ENCODE measurements at places on chromosomes 1 and 21.
A peak's percentile ranks its signal among the peaks of the same experiment; 100 is the strongest.

DNA sequence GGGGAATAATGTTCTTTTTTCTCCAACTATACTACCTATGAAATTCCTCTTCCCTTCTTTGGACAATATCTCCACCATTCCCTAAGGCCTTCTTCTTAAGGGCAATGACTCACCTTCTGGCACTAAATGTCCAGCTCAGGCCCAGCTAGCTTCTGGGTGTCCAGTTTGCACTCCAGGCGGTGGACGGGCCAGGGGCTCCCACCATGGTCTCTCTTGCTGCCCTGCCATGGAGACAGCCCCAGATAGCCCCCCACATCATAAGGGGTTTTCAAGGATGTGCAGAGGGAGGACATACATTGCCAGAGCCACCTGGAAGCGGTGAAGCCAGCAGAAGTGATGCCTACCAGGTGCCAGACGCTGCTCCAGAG is 43.8 kb downstream of the C1orf198 start:
- DNase-seq, result no peak

GRCh38 chr1:204258213-204259115 is 44.7 kb upstream of the GOLT1A start:
- peak; percentile 70 for DNase-seq

DNA sequence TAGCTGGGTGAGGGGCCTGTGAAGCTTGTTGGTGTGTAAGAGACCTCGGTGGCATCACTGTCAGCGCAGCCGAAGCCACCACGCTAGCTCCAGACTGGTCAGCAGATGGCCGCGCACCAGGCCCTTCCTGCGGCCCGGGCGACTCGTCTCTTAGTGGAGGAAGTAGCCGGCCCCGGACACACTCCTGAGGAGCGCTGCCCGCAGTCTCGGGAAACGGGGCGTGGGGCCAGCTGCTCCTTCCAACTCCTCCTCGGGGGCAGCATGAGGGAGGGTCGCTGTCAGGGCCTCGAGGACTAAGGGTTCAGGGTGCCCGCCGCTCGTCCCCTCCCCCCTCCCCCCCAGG is 20.4 kb downstream of the H3-3A start:
- peak; percentile 62 for DNase-seq

DNA sequence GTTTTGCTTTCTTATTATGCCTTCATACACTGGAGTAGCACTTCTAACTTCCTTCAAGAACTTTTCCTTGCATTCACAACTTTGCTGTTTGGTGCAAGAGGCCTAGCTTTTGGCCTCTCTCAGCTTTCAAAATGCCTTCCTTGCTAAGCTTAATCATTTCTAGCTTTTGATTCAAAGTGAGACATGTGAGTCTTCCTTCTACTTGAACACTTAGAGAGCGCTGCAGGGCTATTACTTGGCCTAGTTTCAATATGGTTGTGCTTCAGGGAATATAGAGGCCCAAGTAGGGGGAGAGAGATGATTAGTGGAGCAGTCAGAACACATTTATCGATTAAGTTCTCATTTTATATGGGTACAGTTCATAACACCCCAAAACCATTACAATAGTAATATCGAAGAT is 12.4 kb downstream of the ANGEL2 start:
- no peak for DNase-seq

GRCh38 chr21:27820342-27820741 is 853.5 kb upstream of the ADAMTS5 start:
- DNase-seq, result no peak

- DNase-seq, result no peak
Measured at GRCh38 chr21:44441581-44442265, 13.6 kb upstream of the LRRC3 start.

GRCh38 chr1:167927046-167927754 is 9.3 kb upstream of the DCAF6 start:
- no peak for DNase-seq

- no peak for DNase-seq
Measured at GRCh38 chr21:45874716-45875415, 106.7 kb upstream of the COL6A1 start.

GRCh38 chr1:4969556-4970129 is 315.2 kb downstream of the AJAP1 start:
- no peak for DNase-seq

DNA sequence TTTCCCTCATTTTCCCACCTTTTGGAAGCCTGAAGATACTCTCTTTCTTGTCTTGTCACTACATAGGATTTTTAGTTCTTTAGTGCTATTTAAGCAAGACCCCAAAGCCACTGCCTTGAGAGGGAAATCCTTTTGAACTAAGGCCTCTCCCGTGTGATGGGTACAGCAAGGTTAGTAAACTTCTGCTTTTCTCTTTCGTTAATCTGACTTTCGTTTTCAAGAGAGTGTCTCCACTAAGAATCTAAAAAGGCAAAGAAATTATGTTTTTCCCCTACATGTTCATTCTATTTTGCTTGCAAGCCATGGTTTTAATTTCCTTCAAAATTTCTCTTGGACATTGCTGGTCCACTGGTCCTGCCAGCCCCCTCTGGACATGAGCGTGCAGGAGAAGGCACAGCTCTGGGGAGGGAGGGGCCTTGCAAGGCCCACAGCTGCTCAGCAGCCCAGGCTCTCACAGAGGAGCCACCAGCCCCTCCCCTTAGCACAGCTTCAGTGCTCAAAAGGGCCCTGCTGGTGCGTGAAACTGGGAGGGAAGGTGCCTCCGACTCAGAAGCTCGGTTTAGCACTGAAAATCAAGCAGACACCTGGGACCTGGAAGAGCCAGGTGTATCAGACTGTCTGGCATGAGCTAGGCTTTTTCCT is 210.9 kb upstream of the GALNT2 start:
- no peak for DNase-seq

GRCh38 chr1:93980320-93981273 is 71.4 kb upstream of the GCLM start:
- DNase-seq, result peak; percentile 21

- no peak for DNase-seq
Measured at GRCh38 chr21:36431252-36431651, 46.1 kb downstream of the CHAF1B start.

- DNase-seq, result no peak
Measured at GRCh38 chr1:197422993-197423392, 154.9 kb downstream of the CRB1 start.

GRCh38 chr1:195894411-195894810 is 713.8 kb downstream of the KCNT2 start:
- DNase-seq, result no peak

- DNase-seq, result no peak
Measured at GRCh38 chr1:42979896-42980800, 21.5 kb upstream of the SLC2A1 start.

- DNase-seq, result no peak
Measured at GRCh38 chr21:15797577-15798363, 68.0 kb downstream of the USP25 start.

- DNase-seq, result no peak
Measured at GRCh38 chr1:61446531-61446991, 278.4 kb downstream of the TM2D1 start.

DNA sequence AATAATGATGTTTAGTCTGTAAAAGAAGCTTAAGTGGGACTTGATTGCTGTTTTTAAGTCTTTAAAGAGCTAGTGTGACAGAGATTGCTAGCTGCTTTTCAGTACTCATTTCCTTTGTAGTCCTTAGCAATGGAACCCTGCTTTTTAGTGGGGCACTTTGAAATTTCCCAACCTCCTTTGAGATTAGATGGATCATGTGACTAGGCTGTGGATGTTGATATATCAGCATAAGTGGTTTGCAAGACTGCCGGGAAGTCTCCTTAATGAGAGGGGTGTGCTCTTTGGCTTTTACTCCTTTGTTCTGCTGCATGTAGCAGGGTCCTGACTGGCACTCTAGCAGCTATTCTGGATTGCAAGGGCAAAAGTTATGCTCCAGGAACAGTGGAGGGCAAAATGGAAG is 11.2 kb upstream of the RCOR3 start:
- peak; percentile 44 for DNase-seq

DNA sequence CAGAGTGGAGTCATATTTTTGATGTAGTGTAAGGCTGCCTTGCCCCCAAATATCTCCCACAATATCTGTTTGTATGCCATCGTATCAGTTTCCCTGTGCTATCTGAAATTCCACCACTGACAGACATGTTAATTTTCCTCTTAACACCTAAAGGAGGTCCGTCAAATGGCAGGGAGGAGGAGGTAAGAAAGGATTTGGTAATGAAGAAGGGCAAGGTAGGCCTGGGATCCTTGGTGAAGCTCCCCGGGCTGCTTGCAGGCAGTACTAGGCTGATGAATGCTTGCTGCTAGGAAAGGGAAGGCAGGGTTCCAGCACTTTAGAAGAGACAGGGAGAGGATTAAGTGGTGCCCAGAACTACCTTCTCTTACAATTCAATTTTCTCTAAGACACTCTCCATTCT is 402.4 kb upstream of the ZP4 start:
- DNase-seq, result no peak

- DNase-seq, result no peak
Measured at GRCh38 chr1:155893389-155894142, 17.6 kb downstream of the RIT1 start.

DNA sequence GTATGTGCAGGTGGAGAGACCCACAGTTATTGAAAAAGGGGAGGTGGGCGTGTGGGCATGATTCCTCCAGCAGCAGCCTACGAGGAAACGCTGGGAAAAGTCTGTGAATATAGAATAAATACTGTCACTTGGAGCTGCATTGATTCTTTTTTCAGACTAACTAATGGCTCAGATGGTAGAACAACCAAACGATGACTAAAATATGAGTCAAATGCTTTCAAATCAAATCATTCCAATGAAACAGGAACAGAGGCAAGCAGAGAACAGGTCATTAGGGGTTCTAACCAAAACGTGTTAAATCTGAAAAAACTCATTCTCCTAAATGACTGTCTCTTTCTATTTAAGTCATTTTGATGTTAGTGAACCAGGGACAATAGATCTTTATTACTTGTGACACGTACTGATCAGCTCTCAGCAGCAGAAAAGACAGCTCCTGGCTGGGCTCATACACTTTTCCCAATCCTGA is 35.1 kb upstream of the SEC16B start:
- no peak for DNase-seq

DNA sequence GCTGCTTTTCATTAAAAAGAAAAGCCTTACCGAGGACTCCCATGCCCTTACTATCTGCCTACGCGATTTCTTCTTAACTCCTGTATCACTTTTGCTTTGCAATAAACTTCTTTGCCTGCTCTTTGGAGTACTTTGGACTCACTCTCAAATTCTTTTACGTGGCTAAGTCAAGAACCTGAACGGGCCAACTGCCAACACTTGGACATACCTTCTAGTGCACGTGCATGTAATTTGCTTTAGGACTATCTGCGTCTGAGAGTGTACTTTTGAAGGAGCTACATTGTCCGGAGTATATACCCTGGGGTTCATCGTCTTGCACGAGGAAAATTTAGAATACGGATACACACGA is 3.6 kb upstream of the OTUD3 start:
- DNase-seq, result no peak

GRCh38 chr1:51306950-51307349 is 23.4 kb downstream of the TTC39A start:
- no peak for DNase-seq

- DNase-seq, result no peak
Measured at GRCh38 chr1:34549199-34549598, 205.6 kb upstream of the GJB5 start.

DNA sequence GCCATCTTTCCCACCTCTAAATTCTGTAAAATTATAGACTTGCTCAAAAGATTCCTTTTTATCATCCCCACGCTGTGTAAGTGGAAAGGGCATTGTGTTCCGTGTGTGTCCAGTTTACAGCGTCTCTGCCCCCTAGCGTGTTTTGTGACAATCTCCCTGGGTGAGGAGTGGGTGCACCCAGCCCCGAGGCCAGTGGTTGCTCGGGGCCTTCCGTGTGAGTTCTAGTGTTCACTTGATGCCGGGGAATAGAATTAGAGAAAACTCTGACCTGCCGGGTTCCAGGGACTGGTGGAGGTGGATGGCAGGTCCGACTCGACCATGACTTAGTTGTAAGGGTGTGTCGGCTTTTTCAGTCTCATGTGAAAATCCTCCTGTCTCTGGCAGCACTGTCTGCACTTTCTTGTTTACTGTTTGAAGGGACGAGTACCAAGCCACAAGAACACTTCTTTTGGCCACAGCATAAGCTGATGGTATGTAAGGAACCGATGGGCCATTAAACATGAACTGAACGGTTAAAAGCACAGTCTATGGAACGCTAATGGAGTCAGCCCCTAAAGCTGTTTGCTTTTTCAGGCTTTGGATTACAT is 61.9 kb downstream of the POFUT2 start:
- DNase-seq, result no peak

DNA sequence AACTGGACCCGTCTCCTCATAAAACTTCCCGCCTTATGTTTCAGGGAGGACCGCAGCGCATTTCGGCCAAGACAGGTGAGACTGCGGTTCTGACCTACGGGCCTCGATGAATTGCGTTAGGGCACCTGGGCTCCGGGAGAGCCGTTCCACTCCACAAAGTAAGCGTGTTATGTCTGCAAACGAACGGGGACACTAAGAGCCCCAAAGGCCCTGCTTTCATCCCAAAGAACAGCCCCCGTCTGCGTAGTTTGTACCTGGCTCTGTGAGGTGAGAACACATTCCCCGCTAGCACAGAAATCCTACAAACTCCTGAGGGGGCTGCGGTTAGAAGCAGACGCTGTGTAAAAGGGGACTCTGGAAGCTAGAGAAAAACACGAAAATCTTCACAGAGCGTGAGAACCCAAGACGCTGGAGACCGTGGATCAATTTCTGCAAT is 41.6 kb upstream of the PPIAL4F start:
- no peak for DNase-seq

GRCh38 chr1:231020816-231021215 is 19.2 kb downstream of the FAM89A start:
- DNase-seq, result no peak

- no peak for DNase-seq
Measured at GRCh38 chr21:33543505-33544129, 779 bp downstream of the SON start.

DNA sequence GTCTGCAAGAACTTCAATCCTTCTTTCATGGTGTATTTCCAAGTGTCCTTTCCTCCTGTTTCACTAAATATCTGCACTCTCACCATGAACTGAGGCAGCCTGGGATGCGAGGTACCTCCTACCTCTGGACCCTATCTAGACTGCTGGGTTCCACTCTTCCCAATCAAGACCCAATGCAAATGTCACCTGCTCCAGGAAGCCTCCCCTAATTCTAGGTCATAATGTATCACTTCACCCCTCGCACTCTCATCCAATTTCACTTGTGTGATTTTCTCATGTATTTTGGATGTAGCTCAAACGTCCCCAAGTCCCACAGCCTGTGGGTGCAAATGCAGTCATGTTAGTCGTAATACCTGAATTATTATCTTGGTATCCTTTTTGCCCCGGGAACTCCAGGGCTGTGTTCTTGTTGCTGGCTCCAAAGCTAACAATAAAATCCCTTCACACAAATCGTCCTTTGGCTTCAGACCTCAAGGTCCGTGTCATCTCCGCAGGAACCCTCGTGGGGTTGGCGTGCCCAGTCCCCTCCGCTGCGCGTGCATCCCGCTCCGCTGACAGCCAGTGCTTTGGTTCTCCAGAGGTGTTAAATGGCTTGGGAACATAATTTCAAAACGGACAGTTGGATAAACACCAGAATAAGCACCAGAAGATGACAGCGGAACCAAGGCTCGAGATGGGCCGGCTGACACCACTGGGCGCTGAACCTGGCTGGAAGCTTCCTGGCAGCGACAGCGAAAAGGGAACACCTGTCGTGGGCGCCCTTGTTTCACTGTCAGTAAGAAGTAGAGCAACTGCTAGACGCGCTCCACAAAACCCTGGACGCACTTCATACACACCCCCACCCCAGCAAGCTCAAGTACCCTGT is 1.0 kb upstream of the BACH1 start:
- DNase-seq, result no peak

All from cardiac muscle cell (in vitro differentiated cells and primary cell).